Fibroblast of skin of abdomen (primary cell): ENCODE measurements at places on chromosomes 5 and 9.
A peak's percentile ranks its signal among the peaks of the same experiment; 100 is the strongest.

DNA sequence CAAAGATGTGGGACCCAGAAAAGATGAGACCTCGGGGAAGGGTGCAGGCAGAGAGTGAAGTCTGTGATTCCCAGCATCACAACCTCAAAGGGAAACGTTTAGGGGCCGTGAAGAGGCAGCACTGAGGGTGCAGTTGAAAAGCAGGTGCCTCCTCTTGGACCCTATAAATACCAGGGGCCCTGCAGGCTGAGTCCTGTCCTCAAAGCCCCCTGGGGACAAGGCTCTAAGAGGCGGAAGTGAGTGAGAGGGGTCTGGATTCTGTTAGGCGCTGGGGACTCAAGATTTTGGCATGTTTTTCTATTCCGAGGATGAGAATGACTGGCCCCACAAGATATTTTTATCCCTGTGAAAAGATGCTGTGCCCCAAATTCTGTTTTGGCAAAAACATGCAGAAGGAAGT is 107.8 kb downstream of the THBS4 start:
- DNase-seq, result no peak

DNA sequence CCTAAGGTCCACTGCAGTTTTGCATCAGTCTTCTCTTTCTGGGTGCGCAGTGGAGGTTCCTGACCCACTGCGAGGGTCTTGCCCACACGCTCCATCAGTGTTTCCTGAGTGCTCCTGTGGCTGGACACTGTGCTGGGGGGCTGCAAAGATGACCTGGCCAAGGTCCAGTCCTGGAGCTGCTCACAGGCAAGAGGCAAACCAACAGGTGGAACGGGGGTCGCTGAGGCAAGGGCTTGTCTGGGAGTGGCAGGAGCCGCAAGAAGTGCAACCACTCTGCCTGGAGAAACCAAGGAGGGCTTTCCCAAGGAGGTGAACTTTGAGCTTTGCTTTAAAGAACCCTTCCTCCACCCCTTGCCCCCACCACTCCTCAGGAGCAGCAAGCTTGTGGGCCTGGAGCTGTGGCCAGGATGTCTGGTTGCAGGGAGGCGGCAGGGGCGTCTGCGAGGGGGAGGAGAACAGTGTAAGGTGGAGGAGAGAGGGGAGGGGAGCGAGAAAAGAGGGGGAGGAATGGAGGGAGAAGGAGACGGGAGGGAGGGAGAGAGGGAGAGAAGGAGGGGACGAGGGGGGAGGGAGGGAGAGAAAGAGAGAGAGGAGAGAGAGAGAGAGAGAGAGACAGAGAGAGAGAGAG is 444 bp upstream of the CPLX2 start:
- no peak for DNase-seq

DNA sequence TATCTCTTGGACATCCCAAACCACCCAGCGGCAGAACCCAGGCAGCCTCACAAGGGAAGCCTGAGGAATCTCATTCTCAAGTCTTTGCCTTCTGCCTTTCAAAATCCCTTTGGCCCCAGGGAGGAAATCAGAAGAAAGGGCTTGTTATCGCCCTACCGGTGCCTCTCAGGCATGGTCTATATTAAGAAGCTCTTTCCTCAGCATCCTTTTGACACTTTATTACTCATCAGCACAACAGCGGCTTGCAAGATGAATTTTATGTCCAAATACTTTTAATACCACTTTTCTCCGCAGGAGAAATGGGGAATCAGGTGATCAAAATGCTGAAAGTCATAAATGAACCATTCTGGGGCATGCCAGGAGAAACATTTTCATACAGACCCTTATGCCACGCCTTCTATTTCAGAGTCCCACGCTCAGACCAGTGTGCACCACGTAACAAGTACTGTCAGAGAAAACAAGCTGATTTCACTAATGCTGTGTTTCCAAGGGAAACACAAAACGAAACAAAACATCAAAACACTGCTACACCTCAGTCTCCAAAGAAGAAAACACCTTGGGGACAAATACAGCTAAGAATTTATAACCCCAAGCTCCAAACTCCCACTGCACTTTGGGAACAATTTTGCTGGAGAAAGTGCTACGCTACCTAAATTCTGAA is 30.0 kb downstream of the RAPGEF1 start:
- peak; percentile 43 for DNase-seq

GRCh38 chr9:106880863-106881262 is 17.9 kb downstream of the ZNF462 start:
- no peak for DNase-seq

- peak; percentile 3 for DNase-seq
These were observed 26.8 kb upstream of the PRUNE2 start for GRCh38 chr9:76932757-76933156.

GRCh38 chr5:35470866-35471265 is 146.8 kb upstream of the SPEF2 start:
- DNase-seq, result peak; percentile 55

- DNase-seq, result no peak
These were observed 57.4 kb upstream of the SV2C start for GRCh38 chr5:76025790-76026189.

GRCh38 chr9:133887540-133888047 is 104.5 kb downstream of the VAV2 start:
- no peak for DNase-seq

- DNase-seq, result no peak
These were observed 32.9 kb downstream of the FCHO2 start for GRCh38 chr5:72988769-72989168.

DNA sequence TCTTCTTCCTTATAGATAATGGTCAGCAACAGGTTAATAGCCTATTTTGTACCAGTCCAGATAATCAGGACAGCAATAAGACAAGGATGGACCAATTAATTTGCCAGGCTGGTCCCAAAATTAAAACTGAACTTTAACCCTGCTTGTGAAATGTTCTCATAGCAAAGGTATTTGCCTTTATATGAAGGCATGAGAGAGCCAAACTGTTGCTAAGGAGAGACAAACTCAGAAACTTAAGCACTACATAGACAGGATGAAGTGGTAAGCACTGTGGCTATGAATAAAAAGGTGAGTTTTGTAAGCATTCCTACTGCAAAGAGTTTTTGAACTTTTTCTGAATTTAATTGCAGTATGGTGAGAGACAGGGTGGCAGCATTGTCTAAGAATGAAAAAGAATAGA is 174.7 kb upstream of the PPP1R2B start:
- no peak for DNase-seq

DNA sequence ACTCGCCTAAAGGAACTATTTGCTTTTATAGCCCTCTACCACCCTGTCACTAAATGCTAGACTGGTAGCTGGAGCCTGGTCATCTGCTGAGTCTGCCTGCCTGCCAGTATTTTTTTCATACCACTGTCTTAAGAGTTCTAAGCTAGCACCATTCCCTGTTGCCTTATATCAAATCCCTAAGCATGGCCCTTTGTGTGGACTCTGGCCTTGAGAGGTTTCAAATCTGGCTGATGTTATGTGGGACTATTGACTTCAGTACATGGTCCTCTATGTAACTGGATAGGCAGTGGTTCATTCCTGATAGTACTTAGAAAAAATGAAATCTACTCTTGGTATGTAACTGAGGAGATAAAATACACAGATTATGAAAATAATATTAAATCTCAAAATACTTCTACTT is 103.5 kb downstream of the PLCXD3 start:
- no peak for DNase-seq

GRCh38 chr9:1617419-1617818 is 397.7 kb upstream of the SMARCA2 start:
- no peak for DNase-seq

DNA sequence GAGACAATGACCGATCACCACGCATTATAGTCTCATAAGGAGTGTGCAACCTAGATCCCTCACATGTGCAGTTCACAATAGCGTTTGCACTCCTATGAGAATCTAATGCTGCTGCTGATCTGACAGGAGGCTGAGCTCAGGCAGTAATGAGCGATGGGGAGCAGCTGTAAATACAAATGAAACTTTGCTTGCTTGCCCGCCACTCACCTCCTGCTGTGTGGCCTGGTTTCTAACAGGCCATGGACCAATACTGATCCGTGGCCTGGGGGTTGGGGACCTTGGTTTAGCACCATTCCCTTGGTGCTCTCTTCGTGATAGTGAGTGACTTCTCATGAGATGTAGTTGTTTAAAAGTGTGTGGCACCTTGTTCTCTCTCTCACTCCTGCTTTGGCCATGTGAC is 50.2 kb downstream of the PRLR start:
- no peak for DNase-seq

DNA sequence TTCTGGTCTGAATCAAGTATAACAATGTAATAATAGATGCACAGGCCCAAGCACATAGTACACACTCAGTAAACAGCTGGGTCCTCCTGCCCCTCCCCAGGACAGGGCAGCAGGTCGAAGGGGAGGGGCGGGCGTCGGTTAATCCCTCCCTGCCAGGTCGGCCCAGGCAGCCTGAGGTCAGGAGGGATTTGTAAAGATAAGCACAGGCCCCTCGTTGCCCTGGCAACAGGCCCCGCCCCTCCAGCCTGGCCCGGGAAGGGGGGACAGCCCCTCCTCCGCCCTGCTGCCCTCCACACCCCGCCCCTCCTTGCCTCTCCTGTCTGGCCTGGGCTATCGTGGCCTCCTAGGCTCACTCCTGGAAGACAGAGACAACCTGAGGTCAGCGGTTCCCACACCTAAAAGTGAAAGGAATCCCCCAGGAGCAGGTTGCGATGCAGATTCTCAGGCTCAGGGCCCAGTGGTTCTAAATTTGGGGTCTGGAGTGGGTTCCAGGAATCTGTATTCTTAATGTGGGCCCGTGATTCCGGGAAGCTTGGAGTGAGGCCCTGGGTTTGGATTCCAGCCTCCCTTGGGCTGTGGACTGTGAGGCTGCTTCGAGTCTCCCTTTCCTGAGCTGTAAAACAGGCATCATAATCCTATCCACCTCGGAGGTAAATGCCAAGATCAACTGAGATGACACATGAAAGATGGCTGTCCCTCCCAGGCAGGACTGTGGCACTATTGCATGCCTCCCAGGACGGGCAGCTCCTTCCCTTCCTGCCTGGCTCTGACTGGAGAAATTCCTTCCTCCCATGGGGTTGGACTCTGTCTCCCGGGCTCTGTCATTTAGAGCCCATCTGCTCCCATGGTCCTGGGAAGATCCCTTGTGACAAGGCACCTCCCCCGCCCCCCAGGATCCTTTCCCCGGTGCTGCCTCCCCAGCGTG is 4.4 kb downstream of the CRB2 start:
- no peak for DNase-seq

- peak; percentile 87 for DNase-seq
These were observed 28.1 kb upstream of the DAB2 start for GRCh38 chr5:39452846-39453245.

DNA sequence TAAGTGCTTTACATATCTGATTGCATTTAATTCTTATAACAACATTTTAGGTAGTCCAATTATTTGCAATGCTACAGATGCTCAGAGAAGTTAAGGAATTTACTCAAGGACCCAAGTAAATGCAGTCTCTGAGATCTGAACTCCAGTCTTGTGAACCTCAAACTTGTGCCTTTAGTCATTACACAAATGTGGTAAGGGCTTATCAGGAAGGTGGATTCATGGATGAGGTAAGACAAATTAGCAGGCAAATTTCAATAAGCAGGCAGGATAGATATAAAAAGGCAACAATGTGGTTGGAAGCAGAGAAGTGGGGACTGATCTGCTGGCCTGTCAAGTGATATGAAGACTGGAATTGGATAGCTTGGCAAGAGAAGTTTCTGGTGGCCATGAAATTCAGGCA is 29.5 kb downstream of the HMHB1 start:
- DNase-seq, result no peak

DNA sequence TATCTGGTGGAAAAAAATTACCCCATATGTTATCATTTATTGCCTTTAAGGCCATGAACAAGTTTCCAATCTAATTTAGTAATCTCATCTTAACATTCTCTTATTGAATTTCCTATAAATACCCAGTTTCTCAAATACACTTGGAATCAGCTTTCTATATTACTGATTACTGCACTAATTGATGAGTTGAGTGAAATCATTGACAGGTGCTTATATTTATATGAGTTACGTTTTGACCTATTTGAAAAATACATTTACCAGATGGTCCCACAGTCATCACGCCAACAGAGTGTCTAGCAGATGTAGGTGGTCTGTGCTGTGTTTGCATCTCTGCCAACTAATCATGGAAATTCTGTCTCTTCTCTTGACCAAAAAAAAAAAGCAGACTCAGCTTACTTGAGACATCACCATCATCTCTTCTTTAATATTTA is 307.3 kb upstream of the NREP start:
- no peak for DNase-seq

- DNase-seq, result no peak
These were observed 305.7 kb upstream of the KCNN2 start for GRCh38 chr5:114056185-114056538.

GRCh38 chr9:112384690-112385089 is 4.8 kb downstream of the HSDL2 start:
- no peak for DNase-seq

DNA sequence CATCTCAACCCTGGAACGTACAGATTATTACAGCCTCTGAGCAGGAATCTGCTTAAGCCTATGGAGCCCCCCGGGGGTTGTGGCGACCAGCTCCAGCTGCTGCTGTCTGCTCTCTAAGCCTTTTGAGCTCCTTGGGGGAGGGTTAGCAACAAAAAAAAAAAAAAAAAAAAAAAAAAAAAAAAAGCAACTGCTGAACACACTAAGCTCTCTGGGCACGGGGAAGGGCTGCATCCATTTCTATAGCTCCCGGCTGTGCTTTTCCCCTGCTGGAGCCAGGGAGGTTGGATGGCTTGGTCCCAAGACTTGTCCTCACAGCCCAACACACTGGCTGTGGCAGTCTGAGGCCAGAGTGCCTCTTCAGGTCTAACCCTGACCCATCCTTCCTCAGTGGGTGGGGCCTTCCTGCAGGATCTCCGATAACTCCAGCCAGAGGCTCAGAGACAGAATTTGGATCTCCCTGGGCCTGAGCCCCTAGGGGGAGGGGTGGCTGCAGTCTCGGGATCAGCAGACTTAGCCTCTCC is 82.1 kb downstream of the FBN2 start:
- DNase-seq, result no peak

GRCh38 chr5:56270568-56271392 is 37.6 kb upstream of the ANKRD55 start:
- DNase-seq, result peak; percentile 83

DNA sequence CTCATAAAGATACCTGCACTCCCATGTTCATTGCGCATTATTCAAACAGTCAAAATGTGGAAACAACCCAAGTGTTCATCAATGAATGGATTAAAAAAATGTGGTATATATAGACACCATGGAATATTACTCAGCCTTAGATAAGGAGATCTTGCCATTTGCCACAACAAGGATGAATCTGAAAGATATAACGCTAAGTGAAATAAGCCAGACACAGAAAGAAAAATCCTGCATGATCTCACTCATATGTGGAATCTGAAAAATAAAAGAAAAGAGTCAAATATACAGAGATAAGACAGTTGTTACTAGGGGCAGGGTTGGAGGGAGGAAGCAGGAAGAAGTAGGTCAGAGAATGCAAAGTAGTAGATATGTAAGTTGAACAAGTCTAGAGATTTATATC is 17.6 kb upstream of the SLIT3 start:
- no peak for DNase-seq

- no peak for DNase-seq
These were observed 161.7 kb upstream of the LHFPL2 start for GRCh38 chr5:78810098-78810920.

DNA sequence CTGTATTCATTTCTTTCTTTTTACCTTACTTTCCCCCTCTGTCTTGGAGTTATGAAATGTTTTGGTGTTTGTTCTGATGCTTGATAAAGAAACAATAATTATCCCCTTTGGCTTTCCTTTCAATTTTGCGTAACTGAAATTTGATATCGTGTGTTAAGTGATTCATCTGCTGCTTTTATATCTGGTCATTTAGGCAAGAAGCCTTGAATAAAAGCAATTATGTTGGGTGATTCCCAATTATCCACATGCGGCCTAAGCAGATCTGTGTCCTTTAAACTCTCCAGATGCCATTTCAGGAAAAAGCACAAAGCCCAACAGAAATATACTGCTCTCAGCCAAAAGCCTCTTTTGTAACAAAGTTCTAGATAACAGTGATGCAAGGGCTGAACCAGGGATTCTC is 92.8 kb downstream of the TAF11L14 start:
- no peak for DNase-seq
